AG20443 (cell line): ENCODE measurements at places on chromosomes 6 and 20.

DNA sequence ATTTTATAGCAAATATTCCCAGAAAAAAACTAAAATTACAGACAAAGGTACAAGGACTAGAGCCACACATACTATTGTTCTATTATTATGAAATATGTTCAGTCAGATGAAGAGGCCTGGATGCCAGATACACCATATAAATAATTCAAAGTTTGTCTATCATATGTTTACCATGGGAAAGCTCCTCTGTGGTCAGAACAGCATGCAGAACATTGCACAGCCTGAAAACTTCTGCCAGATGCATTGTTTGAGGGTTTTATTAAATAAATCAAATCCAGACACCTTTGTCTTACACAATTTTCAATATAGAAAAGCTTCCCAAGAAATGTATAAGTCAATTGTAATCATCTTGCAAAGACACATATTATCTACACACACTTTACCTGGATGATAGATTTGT is 35.0 kb upstream of the COL21A1 start:
- no peak for DNase-seq

- no peak for DNase-seq
Observed at GRCh38 chr6:100304575-100304974, 160.1 kb downstream of the SIM1 start.

GRCh38 chr20:8903655-8904605 is 165.0 kb upstream of the PLCB4 start:
- DNase-seq, result no peak

- no peak for DNase-seq
Observed at GRCh38 chr6:124924333-124924759, 37.9 kb upstream of the RNF217 start.

GRCh38 chr20:16761305-16761829 is 13.2 kb downstream of the OTOR start:
- DNase-seq, result peak; percentile 77

DNA sequence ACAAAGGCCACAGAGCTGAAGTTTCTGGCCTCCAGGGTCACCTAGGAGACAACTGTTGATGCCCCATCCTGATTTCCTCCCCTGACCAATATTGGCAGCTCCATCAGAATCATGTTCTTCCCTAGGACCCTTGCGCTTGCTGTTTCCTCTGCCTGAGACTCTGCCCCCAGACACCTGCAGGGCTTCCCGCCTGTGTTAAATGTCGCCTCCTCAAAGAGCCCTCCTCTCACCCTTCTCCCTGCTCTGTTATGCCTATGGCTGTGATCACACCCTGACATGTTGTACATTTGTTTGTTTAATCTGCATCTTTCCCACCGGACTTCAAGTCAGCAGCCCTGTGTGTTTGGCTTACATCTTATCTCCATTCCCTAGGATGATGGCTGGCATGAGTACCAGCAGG is 30.1 kb downstream of the DLGAP4 start:
- DNase-seq, result no peak

DNA sequence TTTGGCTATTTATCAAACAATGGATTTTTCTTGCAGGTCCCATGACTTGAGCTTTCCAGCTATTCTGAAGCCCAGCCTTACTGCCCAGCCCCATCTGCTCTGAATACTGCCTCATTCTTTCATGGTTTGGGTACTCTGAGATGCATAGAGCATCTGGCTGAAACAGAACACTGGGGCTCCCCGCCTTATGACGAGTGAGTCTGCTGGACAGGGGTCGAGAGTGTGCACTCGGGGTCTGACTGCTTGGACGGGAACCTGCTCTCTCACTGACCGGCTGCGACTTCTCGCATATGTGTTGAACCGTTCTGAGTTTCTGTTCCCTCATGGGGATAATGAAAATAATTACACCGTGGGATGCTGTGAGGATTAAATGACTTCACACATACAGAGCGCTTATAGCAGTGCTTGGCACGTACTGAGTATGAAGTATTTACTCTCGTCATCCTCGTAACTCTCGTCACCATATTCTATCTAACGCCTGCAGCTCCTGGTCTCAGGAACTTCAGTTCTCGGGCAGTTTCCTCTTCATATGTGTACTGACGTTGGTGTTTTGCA is 59.5 kb upstream of the MPC1 start:
- DNase-seq, result no peak

GRCh38 chr6:21842875-21843645 is 249.5 kb downstream of the SOX4 start:
- no peak for DNase-seq

- no peak for DNase-seq
Observed at GRCh38 chr6:111220383-111221031, 133.2 kb downstream of the SLC16A10 start.

GRCh38 chr6:63660757-63661156 is 25.2 kb downstream of the PHF3 start:
- no peak for DNase-seq

DNA sequence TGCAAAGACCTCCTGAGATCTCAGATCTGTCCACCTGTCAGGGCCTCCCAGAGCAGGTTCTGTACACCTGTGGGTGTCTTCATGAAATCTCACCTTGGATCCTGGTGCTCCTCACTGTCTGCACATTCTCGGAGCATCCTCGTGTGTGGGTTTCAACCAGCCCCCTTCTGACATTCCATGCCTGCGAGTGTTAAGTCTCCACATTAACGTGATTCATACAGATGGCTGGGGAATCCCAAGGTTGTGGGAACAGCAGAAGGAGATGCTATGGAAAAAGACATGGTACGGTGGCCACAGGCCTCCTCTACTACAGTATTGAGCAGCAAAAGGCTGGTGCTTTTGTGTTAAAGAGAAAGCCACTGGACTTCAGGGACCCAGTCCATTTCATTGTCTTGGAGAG is 556.5 kb downstream of the DHX35 start:
- no peak for DNase-seq

DNA sequence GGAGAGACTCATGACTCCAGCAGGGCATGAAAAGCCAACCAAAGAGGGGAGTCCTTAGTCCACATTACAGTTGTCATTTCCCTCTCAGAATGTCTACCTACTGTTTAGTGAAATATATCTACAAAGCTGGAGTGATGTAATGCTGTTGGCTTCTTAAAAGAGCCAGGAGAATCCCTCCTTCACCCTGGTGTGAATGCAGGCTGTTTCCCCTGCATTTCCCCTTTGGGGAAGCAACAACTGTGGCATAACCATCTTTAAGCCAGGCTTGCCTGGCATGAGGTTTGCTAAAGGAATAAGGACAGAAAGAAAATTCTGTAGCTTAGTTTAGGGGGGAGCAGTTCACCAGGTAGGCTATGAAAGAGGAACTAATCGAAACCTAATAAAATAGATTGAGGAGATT is 129.5 kb downstream of the CRYBG1 start:
- DNase-seq, result no peak

DNA sequence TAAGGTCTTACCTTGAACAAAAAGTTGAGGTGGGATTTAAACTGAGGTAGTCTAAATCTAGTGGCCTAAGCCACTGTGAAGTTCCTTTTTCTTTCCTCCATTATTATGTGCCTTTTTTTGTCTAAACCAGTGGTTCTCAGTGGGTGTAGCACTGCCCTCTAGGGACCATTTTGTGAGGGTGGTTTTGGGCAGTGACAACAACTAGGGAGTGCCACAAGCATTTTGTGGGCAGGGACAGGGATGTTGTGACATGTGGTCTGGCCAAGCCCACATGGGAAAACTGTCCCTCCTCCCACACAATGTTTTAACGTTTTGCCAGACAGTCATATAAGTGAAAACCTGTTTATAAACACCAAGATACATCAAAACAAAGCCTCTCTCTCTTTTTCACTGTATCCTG is 899.4 kb upstream of the FLRT3 start:
- peak; percentile 36 for DNase-seq

GRCh38 chr20:63950701-63951397 is 5.4 kb downstream of the UCKL1 start:
- DNase-seq, result no peak

DNA sequence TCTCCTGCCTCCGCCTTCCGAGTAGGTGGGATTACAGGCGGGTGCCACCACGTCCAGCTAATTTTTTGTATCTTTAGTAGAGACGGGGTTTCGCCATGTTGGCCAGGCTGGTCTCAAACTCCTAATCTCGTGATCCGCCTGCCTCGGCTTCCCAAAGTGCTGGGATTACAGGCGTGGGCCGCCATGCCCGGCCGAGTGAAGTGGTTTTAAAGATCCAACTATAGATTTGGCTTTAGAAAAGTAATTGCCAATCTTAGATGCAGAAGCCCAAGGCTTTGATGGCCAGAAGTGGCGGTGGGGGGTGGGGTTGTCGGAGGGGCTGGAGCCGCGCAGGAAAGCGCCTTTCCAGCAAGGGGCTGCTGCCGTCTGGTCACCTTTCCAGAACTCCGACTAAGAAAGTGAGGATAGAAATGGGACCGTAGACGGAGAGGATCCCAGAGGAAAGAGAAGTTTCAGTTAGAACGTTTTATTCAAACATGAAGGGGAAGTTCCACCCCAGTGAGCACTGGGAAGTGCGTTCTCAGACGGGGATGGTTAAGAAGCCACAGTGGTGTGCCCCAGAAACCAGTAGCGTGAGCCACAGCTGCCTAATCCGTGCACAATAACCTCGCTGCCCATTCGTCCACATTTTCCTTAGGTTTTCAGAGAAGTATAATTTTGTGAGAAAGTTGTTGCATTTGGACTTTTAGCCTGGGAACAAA is 69.7 kb downstream of the DLL1 start:
- no peak for DNase-seq

- no peak for DNase-seq
Observed at GRCh38 chr6:112065426-112065986, 11.6 kb downstream of the CCN6 start.

GRCh38 chr6:18425218-18425617 is 38.1 kb downstream of the RNF144B start:
- no peak for DNase-seq

GRCh38 chr6:20875369-20875963 is 341.2 kb downstream of the CDKAL1 start:
- no peak for DNase-seq

GRCh38 chr6:23562554-23562953 is 563.5 kb upstream of the NRSN1 start:
- DNase-seq, result no peak

DNA sequence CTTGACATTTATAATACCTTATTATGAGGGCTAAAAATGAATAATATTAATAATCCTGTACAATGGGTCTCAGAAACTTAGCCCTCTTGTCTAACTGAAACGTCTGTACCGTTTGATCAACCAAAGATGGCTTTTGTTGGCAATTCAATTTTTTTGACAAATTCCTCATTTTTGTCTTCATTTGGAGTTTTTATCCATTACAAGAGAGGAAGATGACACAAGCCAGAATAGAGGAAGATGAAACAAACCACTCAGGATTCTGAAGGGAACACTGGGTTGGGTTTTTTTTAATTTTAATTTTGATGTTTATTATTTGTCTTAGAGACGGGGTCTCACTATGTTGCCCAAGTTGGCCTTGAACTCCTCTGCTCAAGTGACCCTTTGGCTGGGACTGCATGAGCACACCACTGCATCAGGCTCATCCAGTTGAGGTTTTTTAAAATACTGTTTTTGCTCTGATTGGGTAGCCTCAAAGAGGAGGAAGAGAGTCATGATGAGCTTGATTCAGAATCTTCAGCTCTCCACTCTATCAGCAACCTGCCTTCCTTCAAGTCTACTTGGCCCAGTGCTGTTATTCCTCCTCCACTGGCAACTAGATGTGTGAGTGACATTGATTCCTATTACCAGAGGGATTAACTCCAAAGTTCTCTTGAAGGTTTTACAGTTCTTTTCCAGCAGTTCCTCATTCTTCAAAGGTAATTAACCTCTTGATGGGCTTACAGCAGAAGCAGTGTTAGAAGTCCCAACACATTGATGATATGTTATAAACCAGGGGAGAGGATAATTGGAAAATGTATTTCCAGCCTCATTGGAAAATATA is 71.3 kb downstream of the ATXN1 start:
- no peak for DNase-seq

DNA sequence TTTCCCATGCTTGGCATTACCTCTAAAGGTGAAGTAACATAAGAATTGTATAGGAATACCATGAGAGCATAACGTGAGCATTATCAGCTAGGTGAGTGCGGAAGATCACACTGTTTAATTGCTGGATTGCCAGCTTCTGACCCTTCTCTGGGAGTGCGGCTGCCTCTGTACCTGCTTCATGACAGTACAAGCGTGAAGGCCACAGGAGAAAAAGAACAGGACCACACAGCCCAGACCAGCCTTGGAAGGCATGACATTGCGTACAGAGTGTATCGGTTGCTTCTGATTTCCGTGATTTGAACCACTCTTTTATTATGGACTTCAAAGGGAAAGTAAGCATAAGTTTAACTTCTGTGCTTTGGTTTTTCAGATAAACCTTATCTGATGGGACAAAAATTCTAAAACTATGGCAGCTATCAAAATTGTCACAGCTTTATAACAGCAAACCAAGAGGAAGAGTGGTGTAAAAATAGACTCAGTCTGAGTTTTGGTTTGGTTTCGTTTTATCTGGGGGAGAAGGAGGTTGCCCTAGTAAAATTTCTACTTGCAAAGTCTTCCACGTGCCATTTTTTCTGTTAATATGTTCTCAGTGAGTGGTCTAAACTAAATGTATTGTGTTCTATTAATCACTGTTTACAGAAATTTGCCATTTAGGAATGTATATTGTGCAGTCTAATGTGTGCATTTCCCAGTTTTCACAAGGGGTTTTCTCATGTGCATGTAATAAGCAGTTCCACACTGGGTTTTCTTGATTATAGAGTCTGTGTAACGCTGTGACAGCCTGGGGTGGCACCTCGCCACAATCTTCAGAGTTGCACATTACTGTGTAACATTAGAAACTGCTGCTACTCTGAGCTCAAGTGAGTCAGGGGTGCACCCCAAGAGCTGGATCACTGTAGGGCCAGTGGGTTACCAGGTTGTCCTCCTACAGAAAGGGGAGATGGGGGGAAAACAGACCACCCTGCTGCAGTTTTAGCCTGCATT is 97.3 kb downstream of the RPP40 start:
- DNase-seq, result no peak

- peak; percentile 91 for DNase-seq
Observed at GRCh38 chr6:72363844-72364740, 257.8 kb upstream of the KCNQ5 start.

DNA sequence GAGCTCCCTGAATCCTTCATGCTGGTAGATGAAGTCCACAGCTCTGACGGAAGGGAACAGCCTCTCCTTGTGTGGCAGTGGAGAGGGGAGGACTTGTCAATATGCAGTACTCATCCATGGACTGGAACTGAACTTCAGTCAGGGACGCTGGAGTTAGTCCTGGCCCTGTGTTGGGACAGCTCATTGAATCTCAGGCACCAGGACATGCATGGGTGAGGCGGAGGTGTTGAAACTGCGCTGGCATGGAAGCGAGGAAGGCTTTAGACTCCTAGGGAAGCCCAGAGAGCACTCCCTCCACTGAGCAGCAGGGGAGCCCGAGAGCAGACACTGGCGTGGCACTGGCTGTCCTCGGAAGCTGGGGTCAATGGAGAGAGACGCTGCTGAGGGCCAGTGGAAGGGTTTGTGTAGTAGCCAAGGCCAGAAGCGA is 161.3 kb upstream of the GGTLC1 start:
- DNase-seq, result peak; percentile 49

GRCh38 chr6:108862479-108863191 is 14.4 kb downstream of the ARMC2 start:
- no peak for DNase-seq
